ENCODE measurements at places on chromosomes 3 and 15.

- DNase-seq, result no peak
Observed at GRCh38 chr3:27589795-27590194, 105.6 kb upstream of the SLC4A7 start.

DNA sequence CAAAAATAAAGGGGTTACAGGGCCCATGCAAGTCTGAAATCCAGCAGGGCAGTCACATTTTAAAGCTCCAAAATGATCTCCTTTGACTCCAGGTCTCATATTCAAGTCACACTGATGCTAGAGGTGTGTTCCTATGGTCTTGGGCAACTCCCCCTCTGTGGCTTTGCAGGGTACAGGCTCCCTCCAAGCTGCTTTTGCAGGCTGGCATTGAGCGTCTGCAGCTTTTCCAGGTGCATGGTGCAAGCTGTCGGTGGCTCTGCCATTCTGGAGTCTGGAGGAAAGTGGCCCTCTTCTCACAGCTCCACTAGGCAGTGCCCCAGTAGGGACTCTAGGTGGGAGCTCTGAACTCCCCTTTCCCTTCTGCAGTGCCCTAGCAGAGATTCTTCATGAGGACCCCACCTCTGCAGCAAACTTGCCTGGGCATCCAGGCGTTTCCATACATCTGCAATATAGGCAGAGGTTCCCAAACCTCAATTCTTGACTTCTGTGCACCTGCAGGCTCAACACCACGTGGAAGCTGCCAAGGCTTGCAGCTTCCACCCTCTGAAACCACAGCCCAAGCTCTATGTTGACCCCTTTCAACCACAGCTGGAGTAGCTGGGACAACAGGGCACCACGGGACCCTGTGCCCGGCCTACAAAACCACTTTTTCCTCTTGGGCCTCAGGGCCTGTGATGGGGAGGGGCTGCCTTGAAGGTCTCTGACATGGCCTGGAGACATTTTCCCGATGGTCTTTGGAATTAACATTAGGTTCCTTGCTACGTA, 80.1 kb upstream of the PLSCR5 start:
- DNase-seq, result no peak

DNA sequence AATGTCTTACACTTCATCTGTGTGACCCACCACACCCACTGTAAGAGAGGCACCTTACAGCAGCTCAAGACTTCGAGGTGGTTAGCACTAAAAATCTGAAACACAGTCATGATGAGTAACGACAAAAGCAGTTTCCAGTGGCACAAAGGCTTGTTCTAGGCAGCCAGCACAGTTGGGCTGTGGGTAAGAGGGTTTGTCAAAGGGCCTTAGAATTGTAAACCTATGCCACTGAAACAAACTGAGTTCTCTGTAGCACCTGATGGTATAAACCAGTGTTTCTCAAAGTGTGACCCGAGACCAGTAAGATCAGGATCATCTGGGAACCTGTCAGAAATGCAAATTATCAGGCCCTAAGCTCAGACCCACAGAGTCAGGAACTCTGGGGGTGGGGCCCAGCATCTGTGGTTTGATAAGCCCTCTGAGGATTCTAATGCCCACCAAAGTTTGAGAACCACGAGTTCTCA, 36.5 kb downstream of the DAPK2 start:
- peak; percentile 45 for DNase-seq

- no peak for DNase-seq
Observed at GRCh38 chr3:141656771-141657170, 81.3 kb upstream of the RNF7 start.

GRCh38 chr15:59686389-59686788, 2.7 kb downstream of the BNIP2 start:
- DNase-seq, result no peak

- DNase-seq, result no peak
Observed at GRCh38 chr3:17432236-17432635, 310.2 kb downstream of the TBC1D5 start.

GRCh38 chr3:129314386-129315222, 35.9 kb downstream of the HMCES start:
- no peak for DNase-seq

All from activated CD4-positive, alpha-beta T cell treated with anti-CD3 and anti-CD28 coated beads, Interleukin-2, amount 50 U/mL, for 4 hours (primary cell).